ENCODE measurements at places on chromosomes 7 and 10.

DNA sequence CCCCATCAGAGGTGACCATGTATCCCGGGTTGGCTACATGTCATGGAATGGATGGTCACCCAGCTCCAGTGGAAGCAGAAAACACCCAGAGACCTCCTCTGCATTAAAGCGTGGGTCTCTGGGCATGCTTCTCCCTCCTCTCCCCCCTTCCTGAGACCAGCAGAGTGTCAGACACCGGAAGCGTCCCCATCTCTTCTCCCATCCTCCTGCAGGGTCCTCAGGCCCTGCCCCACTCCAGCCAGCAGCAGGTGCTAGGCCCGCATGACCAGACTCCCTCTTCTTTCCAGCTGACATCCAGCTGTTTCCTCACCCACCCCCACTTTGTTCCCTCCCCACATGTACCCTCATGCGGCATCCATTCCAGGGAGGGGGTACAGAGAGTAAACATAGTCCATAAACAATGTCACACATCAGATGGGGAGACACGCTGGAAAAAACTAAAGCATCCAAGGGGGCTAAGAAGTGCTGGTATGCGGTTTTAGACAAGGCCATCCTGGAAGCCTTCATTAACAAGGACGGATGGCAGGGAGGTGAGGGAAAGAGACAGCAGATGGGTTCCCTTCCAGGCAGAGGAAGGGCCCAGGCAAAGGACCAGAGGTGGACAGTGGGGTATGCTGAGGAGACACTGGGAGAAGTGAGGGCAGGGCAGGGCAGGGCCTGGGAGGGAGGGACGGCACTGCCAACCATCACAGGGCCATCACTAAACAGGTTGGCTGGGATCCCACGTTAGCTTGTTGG is 12.5 kb upstream of the SLC18A3 start:
- no peak for DNase-seq

DNA sequence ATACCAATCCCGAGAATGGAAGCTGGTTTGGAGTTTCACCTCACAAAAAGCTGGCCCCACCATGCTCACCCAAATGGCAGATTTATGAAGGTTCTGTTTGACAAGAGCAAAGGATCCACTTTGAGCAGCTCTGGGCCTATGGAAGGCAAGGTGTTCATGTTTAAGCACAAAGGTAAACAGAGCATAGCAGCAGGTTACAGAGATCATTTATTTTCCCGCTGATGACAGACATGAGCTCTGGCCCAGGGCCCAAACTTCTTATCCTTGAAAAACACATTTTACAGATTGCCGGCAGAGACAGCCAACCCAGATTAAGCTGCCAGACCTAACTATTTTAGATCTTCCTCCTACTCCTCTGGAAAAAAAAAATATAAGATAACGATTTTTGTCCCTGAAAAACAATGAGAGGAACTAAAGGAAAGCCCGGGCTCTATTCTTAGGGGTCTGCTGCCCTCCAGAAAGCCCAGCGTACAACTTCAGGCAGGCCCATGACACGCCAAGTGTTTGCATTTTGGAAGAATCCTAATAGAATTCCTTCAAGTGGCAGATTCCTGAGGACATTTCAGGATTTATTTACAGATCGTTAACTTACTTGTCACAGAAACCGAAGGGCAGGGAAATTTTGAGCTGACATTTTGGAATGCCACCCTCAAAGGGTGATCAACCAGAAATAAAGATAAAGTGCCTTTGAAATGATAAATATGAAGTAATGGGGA is 40.0 kb downstream of the SYPL1 start:
- DNase-seq, result no peak

DNA sequence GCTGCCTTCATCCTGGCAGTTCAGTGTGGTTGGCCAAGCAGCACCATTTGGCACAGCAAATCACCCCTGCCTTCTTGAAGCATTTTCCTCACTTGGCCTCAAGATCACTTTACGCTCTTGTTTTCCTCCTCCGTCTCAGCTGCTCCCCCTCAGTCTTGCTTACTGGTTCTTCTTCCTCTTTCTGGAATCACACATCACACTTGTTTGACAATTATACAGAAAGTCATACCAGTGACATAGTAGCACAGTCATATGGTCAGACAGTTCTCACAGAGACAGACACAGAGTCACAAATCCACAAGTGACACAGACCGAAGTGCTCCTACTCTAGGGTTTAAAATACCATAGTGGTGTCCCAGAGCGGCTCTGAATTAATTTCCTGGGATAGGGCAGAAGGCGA is 43.8 kb upstream of the ARL4A start:
- peak; percentile 85 for DNase-seq

DNA sequence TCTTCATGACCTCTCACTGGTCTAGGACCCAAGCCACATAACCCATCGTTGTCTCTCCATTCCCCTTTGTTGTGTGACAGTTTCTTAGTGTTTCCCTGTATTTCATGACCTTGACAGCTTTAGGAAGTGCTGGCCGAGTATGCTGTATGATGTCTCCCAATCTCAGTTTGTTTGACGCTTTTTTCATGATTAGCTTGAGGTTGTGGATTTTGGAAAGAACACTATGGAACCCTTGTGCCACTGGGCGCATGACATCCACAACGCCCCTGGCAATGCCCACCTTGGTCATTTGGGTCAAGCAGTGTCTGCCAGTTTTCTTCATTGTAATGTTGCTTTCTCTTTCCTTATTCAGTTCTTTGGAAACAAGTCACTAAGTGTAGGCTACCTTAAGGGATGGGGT is 52.3 kb downstream of the RBM33 start:
- DNase-seq, result no peak

GRCh38 chr10:63528084-63528744 is 7.0 kb downstream of the REEP3 start:
- no peak for DNase-seq

GRCh38 chr7:157501581-157501980 is 164.8 kb downstream of the DNAJB6 start:
- DNase-seq, result no peak

GRCh38 chr10:93629647-93630305 is 17.4 kb downstream of the PDE6C start:
- DNase-seq, result no peak

GRCh38 chr10:95295031-95295755 is 4.4 kb upstream of the PDLIM1 start:
- no peak for DNase-seq

Measured in inflammatory macrophage treated with lipopolysaccharide for 1 hour (primary cell).